Activated CD4-positive, alpha-beta T cell treated with anti-CD3 and anti-CD28 coated beads, Interleukin-2, amount 10 ng/mL, durations not matched to agents 7 days and 5 days (primary cell): ENCODE measurements at places on chromosomes 16 and 17. TPM values are rescaled to one million over a fixed set of nuclear protein-coding genes. Genes with fewer than 3 reads are reported as not detected.

GRCh38 chr16:2295056-2295798, 27.3 kb upstream of the RNPS1 start:
- no peak for DNase-seq

DNA sequence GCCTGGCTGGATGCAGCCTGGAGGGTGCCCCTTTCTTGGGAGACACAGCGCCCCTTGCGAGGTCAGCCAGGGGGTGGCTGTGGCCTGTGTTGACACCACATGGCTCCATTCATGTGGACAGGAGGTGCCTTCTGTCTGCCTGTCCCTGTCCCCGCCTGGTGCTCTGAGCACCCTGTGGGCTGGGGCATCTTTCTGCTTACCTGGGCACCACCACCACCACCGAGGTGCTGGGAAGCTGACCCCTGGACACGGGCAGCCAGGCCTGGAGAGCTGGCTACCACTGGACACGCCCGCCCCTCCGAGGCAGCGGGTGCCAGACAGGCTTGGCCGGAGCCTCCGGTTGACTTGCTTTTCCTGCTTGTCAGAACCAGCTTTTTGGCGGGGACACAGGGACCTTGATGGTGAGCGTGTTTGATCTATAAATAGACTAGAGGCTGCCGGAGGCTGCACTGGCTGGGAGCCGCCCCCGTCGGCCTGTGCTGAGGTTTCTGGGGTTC, 121.3 kb upstream of the GSE1 start:
- DNase-seq, result no peak

- no peak for DNase-seq
Measured at GRCh38 chr17:15966879-15967248, 21.9 kb downstream of the ADORA2B start.

DNA sequence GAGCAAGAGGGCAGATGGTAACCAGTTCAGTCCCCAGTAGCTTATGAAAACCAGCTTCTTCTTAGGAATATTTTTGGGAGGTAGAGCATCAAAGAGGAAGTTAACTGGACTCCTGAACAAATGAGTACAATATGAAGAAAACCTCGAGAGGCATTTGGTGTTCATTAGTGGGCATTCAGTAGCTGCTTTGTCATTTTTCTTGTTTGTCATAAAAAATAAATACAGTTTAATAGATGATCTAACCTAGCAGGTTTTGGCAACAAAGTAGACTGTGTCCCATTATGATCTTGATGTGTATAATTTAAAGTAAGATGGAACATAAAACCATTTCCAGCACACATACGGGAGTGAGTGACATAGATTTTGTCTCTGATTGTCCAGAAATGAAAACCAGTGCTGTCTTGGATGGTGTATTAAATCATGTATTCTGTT, 173.1 kb downstream of the HS3ST3A1 start:
- DNase-seq, result no peak

The TMEM220 gene
- 0.50 TPM for total RNA-seq

The ASGR1 gene
- total RNA-seq, result 0.62 TPM

The OR1F1 gene
- total RNA-seq, result not detected
